ENCODE measurements at places on chromosomes 7 and 10.
A peak's percentile ranks its signal among the peaks of the same experiment; 100 is the strongest.

GRCh38 chr10:6694447-6695140, 114.5 kb upstream of the PRKCQ start:
- peak; percentile 79 for DNase-seq

GRCh38 chr10:112333452-112333851, 40.5 kb upstream of the ACSL5 start:
- DNase-seq, result no peak

- no peak for DNase-seq
Observed at GRCh38 chr7:156577645-156578577, 62.7 kb upstream of the RNF32 start.

DNA sequence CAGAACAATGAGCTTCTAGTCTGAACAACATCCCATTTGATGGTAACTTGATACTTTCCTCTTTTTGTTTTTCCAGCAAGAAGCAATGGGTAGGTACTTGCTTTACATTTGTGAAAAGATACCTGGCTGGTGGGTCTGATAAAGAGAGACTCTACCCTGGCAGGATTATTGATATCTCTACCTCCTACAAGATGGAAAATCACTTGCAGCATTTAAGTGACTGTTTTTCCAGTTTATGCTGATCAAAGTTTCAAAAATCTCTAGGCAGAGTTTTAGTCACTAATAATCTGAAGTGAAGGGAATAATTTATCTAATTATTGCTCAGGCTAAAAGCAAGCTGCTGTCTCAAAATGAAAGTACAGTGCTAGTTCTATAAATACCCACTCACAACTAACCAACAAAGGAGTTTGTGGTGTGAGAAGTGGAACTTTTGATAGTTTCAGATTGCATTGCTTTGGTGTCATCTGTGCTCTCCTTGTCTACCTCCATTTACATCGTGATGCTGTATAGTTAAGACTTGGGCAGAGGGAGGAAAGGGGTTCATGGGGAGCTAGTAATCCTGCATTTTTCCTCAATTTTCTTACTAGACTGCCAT, 86.0 kb upstream of the ANKRD1 start:
- DNase-seq, result no peak

GRCh38 chr10:6237199-6237530, 34.4 kb downstream of the PFKFB3 start:
- DNase-seq, result no peak

- DNase-seq, result peak; percentile 94
Observed at GRCh38 chr10:76080451-76080850, 649.0 kb downstream of the LRMDA start.

- no peak for DNase-seq
Observed at GRCh38 chr10:79417731-79418130, 27.7 kb downstream of the ZCCHC24 start.

DNA sequence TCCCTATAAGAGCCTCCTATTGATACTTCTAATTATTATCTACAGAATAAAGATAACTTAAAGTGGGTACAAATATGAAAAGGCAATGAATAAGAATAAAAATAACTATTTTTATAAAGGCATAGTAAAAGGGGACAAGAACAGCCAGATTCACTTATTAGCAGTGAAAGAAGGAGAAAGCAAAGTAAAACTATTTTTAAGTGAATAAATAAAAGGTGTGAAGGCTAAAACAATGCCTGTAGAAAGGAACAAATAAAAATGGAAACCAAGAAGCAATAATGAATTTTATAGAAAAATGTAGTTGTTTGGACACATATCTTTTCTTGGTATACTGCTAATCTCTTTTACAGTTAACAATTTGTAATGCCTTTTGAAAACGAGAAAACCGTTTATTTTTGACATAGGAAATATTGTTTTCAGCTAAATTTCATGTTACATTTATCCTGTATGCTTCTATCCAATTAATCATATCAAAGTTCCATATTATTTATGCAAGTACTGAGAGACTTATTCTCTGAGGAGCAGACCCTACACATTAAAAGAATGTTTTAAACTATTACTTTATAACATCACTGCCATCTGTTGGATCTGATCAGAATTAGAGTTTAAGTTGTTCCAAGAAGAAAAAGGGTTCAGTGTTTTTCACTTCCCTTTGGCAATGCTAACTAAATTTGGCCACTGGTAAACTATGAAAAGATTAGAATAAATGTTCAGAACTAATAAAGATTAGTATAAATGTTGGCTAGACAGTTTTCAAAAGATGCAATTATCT, 59.1 kb downstream of the ARMC3 start:
- peak; percentile 53 for DNase-seq

GRCh38 chr10:71995887-71996575, 31.8 kb downstream of the CHST3 start:
- DNase-seq, result no peak

DNA sequence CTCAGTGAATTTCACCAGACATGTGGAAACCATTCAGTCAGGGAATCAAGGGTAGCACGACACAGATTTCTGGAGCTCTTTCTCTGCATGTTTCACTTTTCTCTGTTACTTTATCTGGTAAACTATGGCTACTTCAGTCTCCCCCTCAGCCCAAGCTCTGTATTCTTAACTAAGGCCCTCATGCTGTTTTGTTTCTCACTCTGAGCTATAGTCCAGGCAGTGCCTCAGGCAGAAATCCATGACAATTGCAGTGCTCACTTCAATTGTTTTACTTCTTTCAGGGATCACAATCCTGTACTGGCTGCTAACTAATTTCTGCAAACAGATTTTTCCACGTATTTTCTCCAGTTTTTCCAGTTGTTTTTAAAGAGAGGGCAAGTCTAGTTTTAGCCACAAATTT, 1599.9 kb upstream of the LRRTM3 start:
- DNase-seq, result no peak

DNA sequence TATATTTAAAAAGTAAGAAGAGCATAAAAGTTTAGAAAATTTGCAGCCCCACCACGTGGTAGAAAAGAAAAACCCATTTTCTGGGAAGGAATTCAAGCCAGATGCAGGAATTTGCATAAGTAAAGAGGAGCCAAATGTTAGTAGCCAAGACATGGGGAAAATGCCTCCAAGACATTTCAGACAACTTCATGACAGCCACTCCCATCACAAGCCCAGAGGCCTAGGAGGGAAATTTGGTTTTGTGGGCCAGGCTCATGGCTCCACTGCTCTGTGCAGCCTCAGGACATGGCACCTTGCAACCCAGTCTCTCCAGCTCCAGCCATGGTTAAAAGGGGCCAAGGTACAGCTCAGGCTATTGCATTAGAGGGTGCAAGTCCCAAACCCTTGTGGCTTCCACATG, 411.9 kb downstream of the THSD7A start:
- DNase-seq, result no peak

DNA sequence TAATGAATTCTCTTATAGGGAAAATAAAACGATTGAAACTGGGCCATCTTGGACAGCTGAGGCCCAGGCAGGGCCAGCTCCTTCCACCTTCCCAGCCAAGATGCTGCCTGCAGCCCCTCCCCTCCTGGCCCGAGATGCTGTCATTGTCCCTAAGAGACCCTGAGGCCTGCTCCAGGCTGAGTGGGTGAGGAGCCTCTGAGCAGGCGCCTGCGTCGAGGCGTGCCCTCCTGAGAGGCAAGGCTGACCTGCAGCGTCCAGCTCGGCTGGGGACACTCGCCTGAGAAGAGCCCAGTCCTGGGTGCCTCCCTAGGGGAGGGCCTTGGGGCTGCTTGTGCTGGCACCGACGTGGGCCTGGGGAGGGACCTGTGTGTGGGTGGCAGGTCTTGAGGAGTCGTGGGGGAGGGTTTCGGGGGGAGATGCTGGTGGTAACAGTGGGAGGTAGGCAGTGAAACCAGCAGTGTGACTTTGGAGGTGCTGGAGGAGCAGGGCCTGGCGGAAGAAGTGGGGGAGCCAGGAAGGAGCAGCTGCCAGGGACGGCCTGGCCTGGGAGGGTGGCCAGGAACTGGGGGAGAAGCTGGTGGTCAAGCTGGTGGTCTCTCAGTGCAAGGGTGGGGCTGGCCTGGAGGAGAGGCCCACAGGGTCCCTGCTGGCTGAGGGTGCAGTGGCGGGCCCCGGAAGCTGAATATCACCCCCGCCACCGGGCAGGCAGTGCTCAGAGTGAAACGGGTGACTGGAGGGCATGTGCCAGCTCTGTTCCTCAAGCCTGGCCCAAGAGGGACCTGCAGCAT, 7.9 kb downstream of the GPR146 start:
- DNase-seq, result no peak

DNA sequence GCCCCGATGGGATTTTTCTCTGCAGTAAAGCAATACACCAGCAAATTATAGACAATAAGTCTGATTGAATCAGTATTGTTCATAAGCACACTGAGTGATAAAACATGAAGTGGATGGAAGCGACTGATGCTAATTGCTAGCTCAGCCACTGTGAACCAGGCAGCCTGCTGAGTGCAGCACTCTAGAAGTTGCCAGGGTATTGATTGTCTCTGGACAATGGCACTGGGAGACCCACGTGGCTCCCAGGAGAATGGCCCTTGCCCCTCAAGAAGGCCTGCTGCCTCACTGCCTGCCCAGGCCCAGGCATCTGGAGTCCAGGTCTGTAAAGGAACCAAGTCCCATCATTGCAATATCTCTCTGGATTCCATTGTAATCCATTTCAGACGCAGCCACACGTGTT, 80.4 kb upstream of the TCERG1L start:
- no peak for DNase-seq

DNA sequence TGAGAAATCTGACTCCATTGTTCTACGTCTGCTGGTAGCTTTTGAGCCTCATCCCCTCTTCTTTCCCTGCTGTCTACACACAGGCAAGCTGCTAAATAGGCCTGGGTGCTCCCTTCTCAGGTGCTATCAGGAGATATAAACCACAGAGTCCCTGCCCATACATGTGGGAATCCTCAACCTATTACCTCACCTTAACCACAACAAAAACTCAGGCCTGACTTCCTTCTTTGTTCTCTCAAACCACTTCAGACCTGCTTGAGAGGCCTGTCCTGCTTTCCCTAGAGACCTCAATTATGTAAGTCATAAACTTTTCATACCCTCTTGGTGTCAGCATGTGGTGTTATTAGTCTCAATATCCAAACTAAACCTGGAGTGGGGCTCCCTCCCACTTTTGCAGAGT, 75.0 kb upstream of the MAGI2 start:
- DNase-seq, result no peak

- DNase-seq, result peak; percentile 59
Observed at GRCh38 chr10:74293686-74294371, 142.8 kb downstream of the ADK start.

DNA sequence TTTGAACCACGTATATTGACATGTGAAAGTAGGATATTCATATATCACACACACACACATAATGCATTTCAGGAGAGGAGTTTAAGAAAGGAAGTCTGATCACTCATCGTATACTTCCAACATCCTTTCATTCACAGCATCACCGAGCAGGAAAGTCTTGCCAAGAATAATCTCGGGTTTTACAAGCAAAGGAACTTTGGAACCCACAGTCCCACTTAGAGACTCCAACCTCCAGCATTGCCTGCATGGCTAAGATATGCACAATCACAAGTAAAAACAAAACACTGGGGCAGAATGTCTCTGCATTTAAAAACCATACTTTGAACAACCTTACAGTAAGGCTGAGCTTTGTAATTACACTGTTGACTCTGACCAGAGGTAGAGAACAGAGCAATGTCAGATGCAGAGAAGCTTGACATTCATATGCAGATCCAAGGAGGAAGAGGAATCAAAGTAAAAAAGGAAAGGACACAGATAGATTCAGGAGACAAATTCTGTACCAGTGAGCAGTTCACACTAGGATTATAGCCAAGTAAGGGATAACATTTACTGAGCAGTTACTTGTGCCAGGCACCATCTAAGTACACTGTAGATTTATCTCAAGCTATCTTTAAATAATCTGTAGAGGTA, 14.8 kb downstream of the THSD7A start:
- DNase-seq, result no peak

DNA sequence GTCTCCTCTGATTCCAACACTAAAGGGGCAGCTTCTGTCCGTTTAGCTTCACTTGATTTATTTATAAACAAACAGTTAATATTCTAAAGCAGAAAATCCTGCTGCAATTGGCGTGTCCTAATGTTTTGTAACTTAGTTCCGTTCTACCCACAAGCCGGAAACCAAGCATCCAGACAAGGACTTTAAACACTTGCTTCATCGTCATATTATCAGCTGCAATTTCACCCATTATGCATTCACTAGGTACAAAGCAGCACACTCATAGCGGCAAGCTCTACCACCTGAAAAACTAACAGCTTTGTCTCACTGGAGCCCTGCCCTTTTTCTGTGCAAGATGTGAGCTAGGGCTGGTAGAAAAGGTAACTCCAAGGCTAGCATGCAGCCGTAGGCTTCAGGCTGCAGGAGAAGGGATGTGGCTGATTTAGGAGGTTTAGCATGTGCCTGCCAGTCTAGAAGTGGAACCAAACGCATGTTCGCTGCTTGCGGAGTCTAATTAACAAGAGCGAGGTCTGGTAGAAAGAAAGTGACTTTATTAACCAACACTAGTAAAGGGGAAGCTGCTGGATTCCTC, 43.7 kb upstream of the BPGM start:
- no peak for DNase-seq

GRCh38 chr10:11170993-11171851, 153.6 kb downstream of the CELF2 start:
- DNase-seq, result no peak

GRCh38 chr7:144384071-144384470, 19.4 kb downstream of the NOBOX start:
- peak; percentile 54 for DNase-seq

GRCh38 chr10:73785721-73786511, 510 bp downstream of the ZSWIM8 start:
- peak; percentile 41 for DNase-seq

DNA sequence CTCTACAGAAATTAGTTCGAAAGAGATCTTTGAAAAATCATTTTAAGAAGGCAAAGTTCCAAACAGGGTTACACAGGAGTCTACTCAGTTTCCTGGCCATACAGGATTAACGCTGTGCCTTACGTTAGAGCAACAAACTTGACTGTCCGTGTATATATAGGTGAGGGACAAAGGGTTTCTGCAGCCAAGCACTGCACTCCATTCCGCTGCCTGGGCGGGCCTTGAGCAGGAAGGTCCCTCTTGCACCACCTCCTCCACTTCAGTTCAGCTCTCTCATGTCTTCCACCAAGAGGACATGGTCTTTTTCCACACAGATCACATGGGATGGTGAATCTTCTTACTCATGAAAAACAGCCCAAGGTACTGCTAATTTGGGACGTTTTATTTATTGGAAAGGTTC, 43.2 kb downstream of the MCMBP start:
- no peak for DNase-seq

DNA sequence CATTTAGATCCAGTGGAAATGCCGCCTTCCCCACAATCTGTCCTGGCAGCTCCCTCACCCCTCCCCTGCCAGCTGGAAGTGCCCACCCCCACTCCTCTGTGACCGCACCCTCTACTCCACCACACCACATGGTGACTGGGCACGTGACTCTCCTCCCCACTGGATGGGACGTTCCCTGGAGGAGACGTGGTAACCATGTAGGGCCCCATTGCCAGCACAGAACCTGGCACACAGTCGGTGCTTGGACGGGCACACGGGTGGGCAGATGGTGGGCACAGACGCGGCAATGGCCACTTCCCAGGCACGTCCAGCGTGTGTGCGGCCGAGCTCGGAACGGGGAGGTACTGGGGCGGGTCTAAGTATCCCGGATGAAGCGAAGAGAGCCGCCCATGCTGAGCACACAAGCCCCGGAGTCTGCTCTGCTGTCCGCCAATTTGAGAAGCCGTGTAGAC, 245.6 kb downstream of the MAD1L1 start:
- no peak for DNase-seq

GRCh38 chr7:101020444-101020843, 563 bp downstream of the MUC17 start:
- DNase-seq, result no peak
